ENCODE measurements at places on chromosomes 1 and 21.

DNA sequence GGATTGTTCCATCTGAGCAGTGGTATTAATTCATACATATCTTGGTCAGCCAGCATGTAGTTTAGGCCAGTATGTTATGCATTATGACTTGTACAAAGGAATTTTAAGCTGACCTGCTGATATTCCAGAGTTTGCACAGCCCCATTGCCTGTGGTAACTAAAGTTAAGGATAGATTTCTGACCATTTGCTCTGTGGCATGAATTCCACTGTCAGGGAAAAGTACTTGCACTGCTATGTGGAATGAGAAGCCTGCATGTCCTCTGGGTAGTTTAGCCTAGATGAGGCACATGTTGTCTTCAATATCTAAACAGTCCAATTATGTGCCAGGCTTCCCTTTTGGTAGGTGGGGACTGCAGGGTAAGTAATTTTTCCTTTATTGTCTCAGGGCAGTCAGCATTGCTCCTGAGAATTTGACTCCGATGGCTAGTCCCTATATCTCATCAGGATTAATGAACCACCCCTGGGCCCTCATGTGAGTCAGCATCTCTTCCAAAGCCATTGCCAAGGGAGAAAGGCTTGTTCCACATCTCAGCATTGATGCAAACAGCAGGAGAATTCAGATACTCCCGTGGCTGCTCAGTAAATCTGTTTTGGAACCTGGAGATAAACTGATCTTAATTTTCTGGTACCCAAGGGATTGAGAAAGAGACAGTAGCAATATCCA is 30.2 kb downstream of the NEK7 start:
- DNase-seq = no peak

DNA sequence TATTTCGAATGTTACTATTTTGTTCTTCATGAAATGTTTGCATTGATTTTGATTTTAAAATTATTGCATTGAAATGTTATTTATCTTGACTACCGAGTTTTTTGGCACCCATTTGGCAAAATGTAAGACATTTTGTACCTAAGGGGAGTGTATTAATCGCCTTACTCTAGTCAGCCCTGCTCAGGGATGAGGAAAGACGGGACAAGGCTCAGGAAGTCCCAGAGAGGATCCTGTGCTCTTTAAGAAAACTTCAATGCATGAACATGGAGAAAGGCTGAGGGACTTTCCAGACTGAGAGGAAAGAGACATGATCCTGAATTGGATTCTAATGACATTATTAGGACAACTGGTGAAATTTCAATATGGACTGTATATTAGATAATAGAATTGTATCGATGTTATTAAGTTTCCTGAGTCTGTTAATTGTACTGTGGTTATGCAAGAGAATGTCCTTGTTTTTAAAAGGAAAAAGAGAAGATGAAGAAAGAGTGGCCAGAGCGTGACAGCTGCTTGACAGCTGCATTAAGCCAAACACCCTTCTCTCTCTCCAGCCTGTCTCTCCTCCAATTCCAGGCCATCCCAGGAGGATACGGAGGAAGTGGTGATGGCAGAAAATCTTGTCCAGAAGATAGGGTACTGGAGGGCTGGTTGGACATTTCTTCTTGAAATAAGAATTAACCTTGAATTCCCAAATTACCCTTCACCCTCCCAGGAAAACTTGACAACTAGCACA is 66.0 kb downstream of the PLEKHA6 start:
- DNase-seq = no peak

GRCh38 chr1:243927381-243927780 is 77.3 kb upstream of the AKT3 start:
- DNase-seq = no peak

- no peak for DNase-seq
These were observed 15.8 kb upstream of the ETV3L start for GRCh38 chr1:157115429-157115838.

DNA sequence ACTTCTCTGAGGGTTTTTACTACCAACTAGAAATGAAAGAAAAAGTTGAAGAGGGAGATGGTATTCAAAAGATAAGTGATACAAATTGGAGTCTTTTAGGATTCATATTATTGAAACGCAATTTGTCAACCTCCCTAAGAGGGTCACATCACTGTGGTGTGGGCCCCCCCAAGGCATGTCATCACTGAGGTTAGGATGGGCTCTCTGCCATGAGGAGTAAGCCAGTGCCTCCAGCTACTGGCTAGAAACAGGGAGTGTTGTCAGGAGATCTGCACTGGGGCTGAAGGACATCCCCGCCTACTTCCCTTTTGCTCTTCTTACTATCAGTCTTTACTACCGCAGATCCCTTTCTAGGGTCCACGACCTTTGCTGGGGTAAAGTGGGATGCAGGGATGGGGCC is 25.9 kb downstream of the ITSN1 start:
- no peak for DNase-seq

DNA sequence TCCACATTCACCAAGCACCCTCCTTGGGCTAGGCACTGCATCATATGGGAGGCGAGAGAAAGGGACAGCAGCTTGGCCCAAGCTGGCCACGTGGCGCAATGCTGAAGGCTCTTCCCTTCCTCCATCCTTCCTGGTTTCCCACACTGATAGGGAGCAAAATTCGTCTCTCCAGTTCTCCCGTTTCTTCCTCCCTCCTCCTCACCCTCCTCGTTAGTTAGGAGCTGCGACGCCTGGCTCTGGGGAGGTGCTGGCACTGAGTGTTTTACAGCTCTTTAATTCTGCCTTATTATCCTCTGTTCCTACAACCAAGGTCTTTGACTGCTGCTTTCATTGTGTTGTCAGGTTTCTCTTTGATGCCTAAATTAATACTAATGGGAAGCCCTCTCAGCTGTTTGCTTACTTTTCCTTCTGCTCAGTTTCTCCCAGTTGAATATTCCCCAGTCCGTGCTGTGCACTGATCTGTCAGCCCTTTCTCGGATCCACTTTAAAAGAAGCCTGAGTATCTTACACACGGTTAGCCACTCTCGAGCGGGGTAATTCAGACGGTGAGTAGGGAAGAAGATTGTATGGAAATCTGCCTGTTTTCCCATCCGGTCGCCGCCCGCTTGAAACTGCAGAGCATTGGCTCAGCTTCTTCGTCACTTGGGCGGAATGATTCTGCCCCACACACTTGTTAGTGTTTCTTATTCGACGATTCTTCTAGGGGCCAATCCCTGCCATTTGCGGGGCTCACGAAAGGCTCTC is 56.2 kb upstream of the SMYD2 start:
- no peak for DNase-seq

GRCh38 chr1:107785496-107786202 is 179.3 kb downstream of the VAV3 start:
- DNase-seq = no peak

DNA sequence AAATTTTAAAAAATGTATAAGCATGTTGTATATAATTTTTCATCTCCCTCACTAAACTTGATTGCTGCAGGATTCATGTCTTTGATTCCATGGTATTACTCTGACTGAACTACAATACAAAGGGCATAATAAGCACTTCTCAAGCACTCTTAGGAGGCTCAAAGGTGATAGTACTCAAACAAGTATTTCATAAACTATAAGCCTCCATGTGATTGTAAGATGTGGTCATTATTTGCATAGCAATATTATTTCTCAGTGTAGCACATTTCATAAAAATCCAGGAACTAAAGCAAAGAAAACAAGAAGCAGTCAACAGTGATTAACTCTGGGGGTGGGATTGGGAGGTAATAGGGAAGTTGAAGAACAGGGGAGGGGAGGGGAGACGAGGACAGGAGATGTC is 106.2 kb upstream of the DPT start:
- no peak for DNase-seq

- no peak for DNase-seq
These were observed 15.0 kb downstream of the CDKN2C start for GRCh38 chr1:50985094-50985493.
